Fibroblast of skin of abdomen (primary cell): ENCODE measurements at places on chromosomes 6 and 20.

- peak; percentile 1 for DNase-seq
These were observed 406 bp upstream of the TRIM26 start for GRCh38 chr6:30213667-30213956.

DNA sequence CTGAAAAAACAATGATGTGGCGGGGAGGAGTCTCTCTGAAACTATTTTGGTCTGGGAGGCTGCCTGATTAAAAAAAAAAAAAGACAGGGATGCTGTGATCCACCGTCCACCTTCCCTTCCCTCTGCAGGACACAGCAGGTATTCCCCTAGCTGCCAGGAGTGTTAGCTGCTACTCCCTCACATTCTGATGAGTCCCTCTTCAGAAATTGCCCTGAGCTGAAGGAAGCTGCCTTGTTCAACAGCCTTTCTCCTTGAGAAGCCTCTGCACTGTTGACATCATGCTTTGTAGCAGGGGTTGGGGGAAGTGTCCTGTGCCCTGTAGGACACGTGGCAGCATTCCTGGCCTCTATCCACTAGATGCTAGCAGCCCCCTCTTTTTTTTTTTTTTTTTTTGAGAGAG is 71.7 kb upstream of the ZMYND8 start:
- DNase-seq, result no peak

DNA sequence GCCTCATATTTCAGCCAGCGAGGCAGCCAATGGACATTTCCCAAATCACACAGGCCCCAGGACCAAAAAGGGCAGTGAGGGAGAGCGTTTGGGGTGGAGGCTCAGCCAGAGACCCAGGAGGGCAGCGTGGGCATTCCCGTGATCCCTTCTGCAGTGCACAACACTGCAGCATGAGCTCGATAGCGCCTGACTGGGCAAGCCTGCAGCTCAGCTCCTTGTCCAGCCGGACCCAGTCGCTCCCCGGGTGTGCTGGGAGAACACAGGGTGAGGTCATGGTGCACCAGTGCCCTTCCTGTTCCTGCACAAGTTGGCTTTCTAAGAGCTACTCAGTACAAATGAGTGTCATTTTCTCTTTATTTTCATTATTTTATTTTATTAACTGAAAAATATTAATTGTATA is 5.9 kb downstream of the TTLL2 start:
- no peak for DNase-seq

DNA sequence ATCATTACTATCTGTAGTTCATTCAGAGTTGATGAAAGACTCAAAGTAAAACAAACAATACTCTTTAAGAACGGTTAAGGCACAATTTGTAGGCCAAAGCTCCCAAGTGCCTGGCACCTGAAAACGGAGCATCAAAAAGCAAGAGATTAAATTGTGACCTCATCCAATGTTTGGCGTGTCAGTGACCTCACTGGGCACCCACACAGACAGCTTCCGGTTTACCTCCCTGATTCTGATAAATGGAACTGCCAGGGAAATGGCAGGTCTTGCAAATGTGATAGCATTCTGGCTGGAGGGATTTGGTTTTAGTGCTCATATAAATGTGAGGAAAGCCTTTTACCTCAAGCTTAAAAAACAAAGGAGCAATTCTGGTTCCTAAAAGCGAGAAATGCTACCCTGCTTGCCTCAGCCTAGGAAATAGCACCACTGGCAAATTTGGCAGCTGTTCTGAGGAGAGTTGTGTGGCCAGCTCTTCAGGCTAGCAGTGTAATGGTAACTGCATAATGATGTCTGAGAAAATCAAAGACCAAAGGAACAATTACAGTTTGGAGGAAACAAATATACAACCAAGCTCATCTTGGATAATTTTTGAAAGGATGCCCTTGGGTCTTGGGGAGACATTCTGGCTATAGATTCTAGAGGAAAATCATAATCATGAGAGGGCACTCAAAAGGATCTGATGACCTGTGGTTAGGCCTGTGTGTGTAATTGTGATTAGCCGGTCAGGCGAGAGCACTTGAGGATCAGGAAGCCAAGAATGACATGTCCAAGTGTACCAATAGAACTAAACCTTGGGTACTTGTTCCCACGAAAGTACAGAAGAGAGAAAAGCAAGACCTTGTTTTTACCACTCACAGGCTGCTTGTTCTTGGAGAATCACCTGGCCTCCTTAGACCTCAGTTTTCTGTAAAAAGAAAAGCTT is 174.3 kb downstream of the TFAP2B start:
- no peak for DNase-seq

GRCh38 chr6:110325197-110325596 is 33.0 kb downstream of the METTL24 start:
- DNase-seq, result peak; percentile 26

DNA sequence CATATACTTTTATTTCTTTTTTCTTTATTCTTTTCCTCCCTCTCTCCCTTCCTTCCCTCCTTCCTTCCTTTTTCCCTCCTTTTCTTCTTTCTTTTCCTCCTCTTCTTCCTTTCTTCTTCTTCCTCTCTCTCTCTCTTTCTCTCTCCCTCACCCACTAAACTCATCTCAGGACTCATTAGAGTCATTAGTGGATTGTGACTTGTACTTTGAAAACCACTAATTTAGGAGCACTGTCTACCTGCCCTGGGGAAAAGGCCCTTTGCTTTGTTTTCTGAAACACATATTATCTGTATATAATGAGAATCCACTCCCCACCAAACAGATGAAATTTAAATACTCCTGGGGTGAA is 68.7 kb upstream of the CEP85L start:
- no peak for DNase-seq

- peak; percentile 84 for DNase-seq
These were observed 917 bp upstream of the TEAD3 start for GRCh38 chr6:35497571-35498421.

GRCh38 chr20:62739581-62740285 is 31.1 kb downstream of the NTSR1 start:
- DNase-seq, result no peak

DNA sequence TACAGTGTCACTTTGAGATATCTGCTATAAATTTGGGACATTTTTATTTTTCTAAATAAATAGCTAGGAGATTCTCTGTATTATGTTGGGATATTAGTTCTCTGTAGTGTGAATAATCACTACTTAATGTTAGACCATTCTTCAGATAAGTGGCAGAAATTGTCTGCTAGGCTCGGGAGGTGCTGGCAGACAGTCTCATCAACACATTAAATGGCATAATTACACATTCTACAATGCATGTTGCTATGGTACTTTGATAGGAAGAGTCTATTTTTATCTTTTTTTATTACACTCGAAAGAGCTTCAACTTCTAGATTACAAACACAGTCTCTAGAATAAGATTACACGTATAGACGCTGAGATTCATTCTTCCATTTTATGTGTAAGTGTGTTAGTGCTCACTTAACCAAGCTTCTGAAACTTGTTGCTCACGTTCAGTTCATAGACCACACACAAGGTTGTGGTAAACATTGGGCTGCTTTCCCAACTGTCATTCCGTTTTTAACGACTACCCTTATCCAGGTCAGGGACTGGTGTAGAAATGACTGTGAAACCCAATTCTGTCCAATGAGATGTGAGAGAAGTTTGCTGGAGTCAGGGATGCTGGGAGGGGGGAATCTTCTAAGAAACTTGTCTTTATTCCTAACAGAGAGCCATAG is 78.6 kb downstream of the TPBG start:
- no peak for DNase-seq

- no peak for DNase-seq
These were observed 26.0 kb downstream of the HTR1E start for GRCh38 chr6:86963352-86963751.

GRCh38 chr6:36850021-36850420 is 10.8 kb upstream of the CPNE5 start:
- DNase-seq, result no peak

- peak; percentile 61 for DNase-seq
These were observed 697 bp downstream of the PPT2 start for GRCh38 chr6:32154514-32155161.
